H1 (cell line): ENCODE measurements at places on chromosomes 7 and 10. TPM values are rescaled to one million over a fixed set of nuclear protein-coding genes. Genes with fewer than 3 reads are reported as not detected.

GRCh38 chr7:26117142-26117807 is 34.7 kb upstream of the NFE2L3 start:
- no peak for DNase-seq

DNA sequence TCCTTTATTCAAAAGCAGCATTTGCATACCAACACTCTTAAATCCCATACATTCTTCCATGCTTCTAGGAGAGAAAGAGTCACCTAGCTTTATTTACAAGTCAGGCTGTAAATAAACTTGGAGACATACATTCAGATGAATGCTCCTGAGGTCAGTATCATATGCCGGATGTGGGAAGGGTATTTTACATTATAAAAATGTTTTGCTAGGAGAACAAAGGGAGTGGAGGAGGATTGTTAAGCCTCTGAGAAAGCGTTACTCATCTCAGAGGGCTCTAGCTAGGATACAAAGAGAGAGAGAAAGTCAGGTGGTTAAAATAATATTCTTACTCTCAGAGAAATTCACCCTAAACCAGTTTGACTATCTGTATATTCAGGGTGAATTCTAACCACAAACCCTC is 300.9 kb upstream of the NPSR1 start:
- no peak for DNase-seq

DNA sequence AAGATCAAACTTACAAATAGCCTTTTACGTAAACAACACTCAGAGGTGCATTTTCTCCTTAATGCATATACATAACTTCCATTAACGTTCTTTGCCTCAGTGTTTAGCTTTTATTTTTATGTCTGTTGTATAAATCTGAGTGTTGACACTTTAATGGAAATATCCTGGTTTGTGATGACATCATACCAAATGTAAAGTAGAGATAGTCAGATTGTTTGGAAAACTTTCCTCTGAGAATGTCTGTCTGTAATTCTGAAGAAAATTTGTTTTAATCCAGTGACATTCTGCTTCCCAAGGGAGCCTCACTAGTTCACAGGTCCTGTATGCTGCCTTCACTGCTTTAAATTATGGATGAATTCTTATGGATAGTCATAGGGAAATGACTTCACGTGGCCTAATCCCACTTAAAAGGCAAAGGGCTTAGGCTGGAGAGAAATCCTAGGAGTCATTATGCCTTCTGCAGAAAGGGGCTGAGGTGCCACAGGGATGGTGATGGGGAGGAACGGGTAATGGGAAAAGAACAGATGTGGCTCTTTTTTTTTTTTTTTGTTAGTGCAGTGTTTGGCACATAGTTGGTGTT is 93.2 kb downstream of the DNAJB9 start:
- no peak for DNase-seq

- DNase-seq, result no peak
Observed at GRCh38 chr7:79420464-79420863, 33.0 kb downstream of the MAGI2 start.

GRCh38 chr10:128022261-128023196 is 103.7 kb downstream of the MKI67 start:
- DNase-seq, result no peak

DNA sequence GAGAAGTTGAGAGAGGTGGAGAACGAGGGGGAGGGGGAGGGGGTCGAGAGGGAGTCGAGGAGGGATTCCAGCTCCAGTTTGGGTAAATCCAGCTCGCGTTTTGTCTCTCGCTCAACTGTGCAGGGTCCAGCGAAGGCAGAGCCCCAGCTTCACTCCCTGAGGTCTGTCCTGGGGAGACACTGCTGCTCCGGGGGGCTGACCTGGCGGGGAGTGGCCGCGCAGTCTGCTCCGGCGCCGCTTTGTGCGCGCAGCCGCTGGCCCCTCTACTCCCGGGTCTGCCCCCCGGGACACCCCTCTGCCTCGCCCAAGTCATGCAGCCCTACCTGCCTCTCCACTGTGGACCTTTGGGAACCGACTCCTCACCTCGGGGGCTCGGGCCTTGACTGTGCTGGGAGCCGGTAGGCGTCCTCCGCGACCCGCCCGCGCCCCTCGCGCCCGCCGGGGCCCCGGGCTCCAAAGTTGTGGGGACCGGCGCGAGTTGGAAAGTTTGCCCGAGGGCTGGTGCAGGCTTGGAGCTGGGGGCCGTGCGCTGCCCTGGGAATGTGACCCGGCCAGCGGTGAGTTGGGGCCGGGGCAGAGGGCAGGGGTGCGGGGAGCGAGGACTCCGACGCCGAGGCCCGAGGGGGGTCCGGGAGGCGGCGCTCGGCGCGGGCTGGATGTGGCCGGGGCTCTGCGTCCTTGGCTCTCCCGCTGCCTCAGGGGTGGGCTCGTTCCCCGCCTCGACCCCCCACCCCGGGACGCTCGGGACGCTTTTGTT is at the start of gene TET1:
Gene TET1 (plus strand): TSS at position 152 of the 757 bp plus-strand sequence. CDS start 12,002 bp downstream, outside the sequence.
- DNase-seq, result peak; percentile 97

- no peak for DNase-seq
Observed at GRCh38 chr10:133365461-133366129, 7.6 kb downstream of the ECHS1 start.

DNA sequence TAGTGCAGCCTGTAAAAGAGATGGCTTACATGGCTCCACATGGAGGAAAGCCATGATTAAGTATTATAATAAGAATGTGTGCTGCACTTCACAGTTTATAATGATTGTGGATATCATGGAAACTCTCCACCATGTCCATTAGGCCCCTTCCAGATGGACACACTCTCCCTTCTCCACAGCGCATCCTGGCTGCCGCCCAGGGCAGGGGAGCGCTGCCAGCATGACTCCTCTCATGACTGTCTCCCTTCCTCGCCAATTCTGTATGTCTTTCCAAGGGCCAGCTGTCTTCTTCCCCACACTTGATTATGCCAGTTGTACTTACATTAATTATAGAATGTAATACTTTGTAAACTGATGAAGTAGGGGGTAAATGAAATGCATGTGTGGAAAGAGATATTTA is 259.3 kb upstream of the TMEM72 start:
- no peak for DNase-seq

GRCh38 chr10:133133471-133134231 is 26.4 kb upstream of the KNDC1 start:
- no peak for DNase-seq

GRCh38 chr10:91797048-91797690 is 1.1 kb upstream of the TNKS2 start:
- DNase-seq, result no peak

DNA sequence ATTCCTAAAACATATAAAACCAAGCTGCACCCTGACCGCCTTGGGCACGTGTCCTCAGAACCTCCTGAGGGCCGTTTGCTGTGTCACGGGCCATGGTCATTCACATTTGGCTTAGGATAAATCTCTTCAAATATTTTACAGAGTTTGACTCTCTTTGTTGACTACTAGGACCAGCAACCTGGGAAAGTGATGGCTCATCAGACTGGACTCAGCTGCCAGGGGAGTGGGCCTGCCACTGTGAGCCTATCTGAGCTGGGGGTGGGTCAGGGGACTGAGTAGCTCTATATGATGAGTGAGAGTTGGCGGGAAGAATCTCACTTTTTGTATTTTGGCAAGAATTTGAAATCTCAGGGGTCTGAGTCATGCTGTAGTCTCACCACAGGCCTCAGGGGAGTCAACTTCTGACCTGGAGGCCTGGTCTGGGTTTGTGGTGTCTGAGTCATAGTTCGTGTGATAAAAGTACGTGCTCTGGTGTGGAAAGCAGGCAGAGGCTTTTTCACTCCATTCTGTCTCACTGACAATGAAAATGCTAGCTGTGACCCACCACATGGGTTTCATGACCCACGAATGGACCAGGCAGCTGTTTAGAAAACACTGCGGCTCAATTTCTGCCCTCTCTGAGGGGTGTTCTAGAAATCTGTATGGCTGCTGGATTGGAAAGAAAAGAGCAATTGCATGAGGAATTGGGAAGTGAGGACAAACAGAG is 4.2 kb upstream of the UPP1 start:
- DNase-seq, result no peak

- no peak for DNase-seq
Observed at GRCh38 chr7:255038-255435, 34.9 kb upstream of the FOXL3 start.

- DNase-seq, result no peak
Observed at GRCh38 chr7:89029864-89030263, 234.3 kb upstream of the TEX47 start.

- no peak for DNase-seq
Observed at GRCh38 chr7:38942431-38943051, 33.5 kb upstream of the VPS41 start.

DNA sequence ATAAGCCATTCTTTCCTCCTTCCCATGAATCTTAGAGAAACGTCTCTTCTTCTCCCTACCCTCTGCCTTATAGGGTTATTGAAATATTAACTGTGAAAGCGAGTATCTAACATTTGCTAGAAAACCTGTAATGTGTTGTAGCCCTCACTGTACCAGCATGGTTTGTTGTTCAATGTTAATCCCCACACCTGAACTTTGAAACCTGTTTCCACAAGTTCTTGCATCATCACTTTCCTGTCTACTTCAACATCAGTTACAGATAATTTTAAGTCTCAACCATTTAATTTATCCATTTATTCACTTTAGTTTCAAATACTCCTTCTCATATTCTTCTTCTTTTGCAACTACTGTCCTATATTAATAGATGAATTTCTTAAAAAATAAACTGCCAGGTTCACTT is 148.2 kb downstream of the ETV1 start:
- no peak for DNase-seq

DNA sequence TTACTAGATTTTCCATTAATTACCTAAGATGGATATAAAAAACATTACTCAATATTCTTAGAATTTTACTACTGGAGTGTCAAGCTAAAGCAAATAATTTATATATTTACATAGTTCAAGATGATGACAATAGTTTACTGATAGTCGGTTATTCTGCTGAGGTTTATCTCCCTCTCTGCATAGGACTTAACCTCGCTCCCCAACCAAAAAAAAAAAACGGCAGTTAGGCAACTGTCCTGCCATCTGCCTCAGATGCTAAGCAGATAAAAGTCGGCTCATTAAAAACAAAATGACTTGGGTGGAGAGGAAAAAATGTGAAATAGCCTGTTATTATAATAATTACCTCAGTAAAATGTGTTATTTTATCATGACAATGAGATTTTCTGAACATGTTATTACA is 14.0 kb upstream of the ITGB8 start:
- no peak for DNase-seq

DNA sequence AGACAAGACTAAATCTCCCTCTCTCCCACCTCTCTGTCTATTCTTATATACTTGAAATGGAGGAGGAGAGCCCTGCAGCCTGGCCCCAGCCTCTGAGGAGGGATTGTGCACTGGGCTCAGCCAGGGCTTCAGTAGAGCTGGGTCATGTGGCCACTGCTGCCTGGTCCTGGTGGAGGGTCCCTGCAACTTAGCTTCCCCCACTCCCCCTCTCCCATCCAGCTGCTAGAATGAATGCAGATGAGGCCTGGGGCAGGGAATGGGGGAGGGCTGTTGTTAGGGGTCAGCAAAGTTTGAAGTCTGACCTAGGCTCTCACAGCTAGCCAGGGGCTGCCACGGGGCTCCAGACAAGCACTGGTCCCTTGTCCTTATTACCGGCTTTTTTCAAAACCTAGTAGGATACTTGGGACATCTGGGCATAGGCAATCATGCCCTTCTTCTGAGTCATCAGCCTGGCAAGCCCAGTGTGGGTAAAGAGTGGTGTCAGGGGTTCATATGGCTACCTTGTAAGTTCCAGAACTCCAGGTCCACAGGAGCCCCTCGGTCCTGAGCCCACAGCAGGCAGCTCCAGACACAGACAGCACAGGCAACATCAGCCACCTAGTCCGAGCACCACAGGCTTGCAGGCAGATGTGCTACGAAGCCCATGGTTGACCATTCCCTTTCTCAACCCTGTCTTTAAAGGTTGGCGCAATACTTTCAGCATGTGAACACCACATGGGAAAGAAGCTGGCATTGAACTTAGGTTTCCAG is 12.8 kb upstream of the CXCL12 start:
- DNase-seq, result no peak

HYAL4 gene
- total RNA-seq, result not detected in 2 replicates

MACC1 gene
- total RNA-seq, result 17.1 and 17.2 TPM in 2 replicates

RTKN2 gene
- total RNA-seq, result 22.1 and 24.6 TPM in 2 replicates

FAM180A gene
- total RNA-seq, result not detected in 2 replicates

AOAH gene
- 0.55 TPM in 1 of 2 replicates, not detected in the other for total RNA-seq

LRRC61 gene
- 0.73 and 1.0 TPM in 2 replicates for total RNA-seq

TMED4 gene
- total RNA-seq, result 41.1 and 44.9 TPM in 2 replicates

GGCT gene
- total RNA-seq, result 125 and 129 TPM in 2 replicates

ARHGAP21 gene
- 34.9 and 35.3 TPM in 2 replicates for total RNA-seq

CALML3 gene
- not detected in 2 replicates for total RNA-seq

C10orf105 gene
- total RNA-seq, result 0.48 and 0.73 TPM in 2 replicates

FZD8 gene
- 7.1 and 8.6 TPM in 2 replicates for total RNA-seq

SPDYE1 gene
- total RNA-seq, result not detected in 2 replicates
